ENCODE measurements at places on chromosomes 11 and 22.

GRCh38 chr22:42621505-42622002, 6.9 kb upstream of the POLDIP3 start:
- DNase-seq = no peak

GRCh38 chr22:50525104-50525857, at the start of gene SCO2:
SCO2 (minus strand) TSS chr22:50525598; CDS start chr22:50524411, 1,187 bp downstream.
- DNase-seq = peak; percentile 93

DNA sequence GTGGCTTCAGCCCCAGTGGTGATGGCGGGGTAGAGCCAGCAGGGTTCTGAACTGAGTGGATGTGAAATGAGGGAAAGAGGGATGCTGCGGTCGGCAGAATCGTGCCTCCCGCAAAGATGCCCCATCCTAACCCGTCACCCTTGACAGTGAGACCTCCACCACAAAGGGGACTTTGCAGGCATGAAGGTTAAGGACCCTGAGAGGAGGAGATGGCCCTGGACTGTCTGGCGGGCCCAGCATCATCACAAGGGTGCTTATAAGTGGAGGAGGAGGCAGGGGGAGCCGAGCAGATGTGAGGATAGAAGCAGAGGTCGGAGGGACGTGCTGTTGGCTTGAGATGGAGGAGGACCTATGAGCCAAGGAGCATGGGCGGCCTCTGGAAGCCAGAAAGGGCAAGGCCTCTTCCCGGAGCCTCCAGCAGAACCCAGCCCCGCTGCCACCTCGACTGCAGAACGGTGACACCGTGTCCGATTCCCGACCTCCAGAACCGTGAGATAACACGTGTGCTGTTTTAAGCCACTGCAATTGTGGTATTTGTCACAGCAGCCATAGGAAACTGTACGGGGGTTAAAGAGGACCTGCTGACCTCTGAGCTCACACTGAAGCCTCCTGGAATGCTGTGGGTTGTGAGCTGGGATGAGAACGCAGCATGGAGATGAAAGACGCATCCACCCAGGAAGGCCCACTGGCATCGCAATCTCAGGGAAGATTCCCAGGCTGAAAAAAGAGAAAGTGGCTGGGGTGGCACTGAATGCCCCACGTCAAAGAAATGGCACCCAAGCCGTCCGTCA, 10.9 kb downstream of the LINC01488 start:
- no peak for DNase-seq

GRCh38 chr11:2991452-2992233, 486 bp downstream of the NAP1L4 start:
- DNase-seq = no peak

DNA sequence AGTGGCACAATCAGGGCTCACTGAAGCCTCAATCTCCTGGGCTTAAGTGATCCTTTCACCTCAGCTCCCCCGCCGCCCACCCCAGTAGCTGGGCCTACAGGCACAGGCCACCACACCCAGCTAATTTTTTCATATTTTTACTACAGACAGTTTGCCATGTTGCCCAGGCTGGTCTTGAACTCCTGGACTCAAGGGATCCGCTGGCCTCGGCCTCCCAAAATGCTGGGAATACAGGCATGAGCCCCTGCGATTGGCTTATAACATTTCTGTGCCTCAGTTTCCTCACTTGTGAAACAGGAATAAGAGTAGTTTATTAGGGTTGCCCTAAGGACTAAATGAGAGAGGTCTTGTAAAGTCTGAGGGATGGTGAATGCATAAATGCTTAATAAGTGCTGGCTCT, 1.2 kb downstream of the VSTM5 start:
- no peak for DNase-seq

- no peak for DNase-seq
Observed at GRCh38 chr11:87573708-87574107, 536.0 kb downstream of the TMEM135 start.

GRCh38 chr11:62676698-62677097, 2.2 kb downstream of the UBXN1 start:
- no peak for DNase-seq

DNA sequence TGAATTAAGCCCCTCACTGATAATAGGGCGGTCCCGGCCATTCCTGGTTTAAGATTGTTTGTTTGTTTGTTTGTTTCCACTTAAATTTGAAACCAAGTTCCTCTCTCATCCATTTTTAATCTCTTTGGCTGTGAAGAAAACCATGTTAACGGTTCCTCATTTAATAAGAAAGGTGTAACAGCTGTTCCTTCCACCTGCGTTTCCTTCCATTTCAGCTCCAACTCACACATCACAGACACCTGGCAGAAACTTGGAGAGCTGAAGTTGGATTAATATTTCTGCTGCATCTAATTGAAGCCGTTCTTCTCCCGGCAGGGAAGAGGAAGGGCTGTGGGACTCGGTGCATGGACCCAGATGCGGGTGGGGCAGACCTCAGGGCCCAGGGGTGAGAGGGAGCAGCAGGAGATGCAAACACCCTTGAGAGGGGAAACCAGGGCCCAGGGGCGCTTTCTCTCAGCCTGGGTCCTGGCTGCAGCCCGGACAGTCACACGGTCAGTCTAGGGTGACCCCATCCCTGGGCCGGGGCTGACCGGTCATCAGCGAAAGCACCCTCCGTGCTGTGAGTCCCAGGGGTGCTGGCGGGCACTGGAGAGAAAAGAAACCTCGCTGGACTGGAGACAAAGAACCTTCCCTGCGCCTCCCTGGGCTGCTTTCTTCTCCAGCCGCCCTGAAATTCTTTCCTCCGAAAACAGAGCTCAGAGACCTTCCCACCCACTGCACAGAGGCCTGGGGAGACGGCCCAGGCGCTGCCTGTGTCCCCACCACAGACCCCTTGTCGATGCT, 242.0 kb downstream of the BRD1 start:
- DNase-seq = no peak

GRCh38 chr11:101215069-101215468, 85.5 kb upstream of the PGR start:
- DNase-seq = no peak

DNA sequence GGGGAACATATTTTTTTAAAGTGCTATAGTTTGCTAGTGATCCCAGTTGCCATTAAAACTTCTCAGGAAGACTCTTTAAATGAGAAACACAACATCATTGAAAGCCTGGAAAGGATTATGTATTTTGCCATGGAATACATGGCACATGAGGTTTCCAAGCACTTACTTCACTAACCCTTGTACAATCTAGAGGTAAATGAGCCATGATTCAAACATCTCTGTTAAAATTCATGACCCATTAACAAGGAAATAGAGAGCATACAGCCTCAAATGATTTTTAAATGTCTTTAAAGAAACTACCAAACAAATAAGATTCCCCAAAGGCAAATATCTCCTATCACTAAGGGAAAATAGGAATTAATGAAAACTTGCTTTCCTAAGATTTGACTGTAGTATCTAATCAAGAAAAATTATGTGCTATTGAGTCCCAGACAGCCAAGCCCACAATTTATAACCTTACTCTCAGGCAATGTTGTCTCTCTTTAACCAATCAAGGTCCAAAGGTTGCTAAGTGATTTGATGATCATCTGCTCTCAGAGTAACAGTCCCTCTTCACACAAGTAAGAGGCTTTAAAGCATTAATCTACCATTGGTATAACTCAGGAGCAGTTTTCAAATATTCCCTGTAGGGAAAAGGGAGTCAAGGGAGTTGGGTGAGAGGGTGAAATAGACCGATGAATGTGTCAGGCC, 92.0 kb upstream of the DDI1 start:
- no peak for DNase-seq

- no peak for DNase-seq
Observed at GRCh38 chr11:10407749-10408685, 47.0 kb upstream of the AMPD3 start.

DNA sequence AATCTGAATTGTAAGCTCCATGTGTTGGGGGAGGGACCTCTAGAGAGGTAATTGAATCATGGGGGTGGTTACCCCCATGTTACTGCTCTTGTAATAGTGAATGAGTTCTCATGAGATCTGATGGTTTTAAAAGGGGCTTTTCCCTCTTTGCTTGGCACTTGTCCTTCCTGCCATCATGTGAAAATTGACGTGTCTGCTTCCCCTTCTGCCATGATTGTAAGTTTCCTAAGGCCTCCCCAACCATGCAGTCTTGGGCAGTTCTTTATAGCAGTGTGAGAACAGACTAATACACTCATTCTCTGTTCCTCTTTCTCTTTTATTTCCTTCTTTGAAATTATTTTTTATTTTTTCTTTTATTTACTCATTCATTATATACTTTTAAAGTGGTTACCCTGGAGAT, 239.4 kb downstream of the CSNK2A3 start:
- DNase-seq = no peak

DNA sequence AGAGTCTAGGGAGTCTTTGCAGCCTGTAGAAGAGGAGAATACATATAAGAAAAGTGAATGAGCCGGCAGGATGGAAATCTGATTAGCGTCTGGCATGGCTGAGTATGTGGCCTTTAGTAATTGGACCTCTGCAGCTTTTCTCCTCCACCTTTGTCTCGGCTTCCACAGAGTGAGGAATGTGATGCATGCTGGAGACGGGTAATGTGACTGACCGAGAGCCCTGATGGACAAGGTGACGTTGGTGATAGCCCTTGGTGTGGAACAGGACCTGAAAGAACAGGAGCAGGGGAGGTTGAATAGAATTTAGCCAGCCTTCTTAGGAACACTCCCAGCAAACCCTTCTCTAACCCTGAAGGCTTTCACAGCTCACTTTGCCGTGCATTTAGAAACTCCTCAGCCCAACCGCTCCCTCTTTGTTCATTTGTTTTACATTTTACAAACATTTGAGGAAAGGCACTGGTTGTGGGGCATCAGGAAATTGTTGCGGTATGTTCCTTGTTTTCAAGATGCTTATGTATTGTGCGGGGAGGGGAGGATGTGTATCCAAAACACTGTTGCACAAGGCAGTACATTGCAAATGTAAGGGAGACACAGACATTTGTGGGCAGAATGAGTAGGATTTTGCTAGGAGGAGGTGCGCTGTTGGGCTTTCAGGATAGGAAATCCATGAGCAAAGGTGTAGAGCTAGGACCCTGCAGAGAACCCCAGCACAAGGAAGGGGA, 6.9 kb downstream of the GTPBP1 start:
- no peak for DNase-seq

GRCh38 chr22:40578171-40578570, 58.3 kb downstream of the MRTFA start:
- DNase-seq = no peak

- DNase-seq = no peak
Observed at GRCh38 chr11:67423466-67423865, 4.8 kb upstream of the RPS6KB2 start.

- no peak for DNase-seq
Observed at GRCh38 chr22:24162436-24162835, 18.9 kb upstream of the SUSD2 start.

- no peak for DNase-seq
Observed at GRCh38 chr22:39241794-39242594, 2.8 kb downstream of the PDGFB start.

- DNase-seq = no peak
Observed at GRCh38 chr11:57288771-57289579, 35.8 kb downstream of the TNKS1BP1 start.

DNA sequence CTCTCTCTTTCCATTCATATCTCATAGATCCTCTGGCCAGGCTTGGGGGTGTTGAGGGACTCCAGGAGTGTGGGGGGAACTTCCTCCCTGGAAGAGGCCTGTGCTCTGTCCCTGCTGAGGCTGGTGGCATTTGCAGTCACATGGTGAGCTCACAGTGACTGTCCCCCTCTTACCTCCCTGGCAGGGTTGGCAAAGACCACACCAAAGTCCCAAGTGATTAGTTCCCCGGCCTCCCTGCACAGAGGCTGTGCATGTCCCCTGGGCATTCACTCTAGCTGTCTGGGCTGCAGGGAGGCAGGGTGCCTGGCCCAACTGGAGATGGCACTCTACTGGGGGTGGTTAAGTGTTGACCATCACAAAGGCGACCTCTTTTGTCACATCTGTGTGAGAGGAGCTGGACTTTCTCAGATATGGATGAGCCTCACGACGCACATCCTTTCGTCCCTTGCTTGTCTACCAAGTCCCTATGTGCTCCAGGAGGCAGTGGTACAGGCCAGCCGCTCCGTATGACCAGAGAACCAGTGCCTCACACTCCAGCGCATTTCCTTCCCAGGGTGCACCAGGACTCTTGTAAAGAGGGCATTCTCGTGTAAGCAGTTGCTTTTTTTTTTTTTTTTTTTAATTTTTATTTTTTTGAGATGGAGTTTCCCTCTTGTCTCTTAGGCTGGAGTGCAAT, 8.8 kb downstream of the TANGO2 start:
- no peak for DNase-seq

All from hypothalamus (tissue), 51 donors.